ENCODE measurements at places on chromosomes 5 and 9.

DNA sequence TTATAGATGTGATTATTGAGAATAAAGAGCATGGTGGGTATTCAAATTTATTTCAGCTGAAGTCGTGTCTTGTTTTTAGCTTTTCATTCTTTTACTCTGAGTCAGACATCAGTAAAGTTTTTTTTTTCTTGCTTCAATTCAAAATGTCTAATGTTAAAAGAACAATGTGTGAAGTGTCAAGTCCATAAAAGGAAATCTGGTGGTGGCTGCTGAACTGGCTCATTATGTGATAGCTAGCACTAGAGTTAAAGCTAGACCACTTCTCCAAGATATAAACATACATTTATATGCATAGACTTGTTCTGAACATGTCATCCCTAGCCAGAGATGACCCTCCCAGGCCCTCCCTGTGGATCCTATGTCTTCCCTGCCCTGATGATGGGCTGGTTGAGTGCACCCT lies 338.3 kb downstream of the RAB3C start:
- DNase-seq: peak; percentile 47

GRCh38 chr5:15255576-15255975 lies 244.4 kb upstream of the FBXL7 start:
- DNase-seq: peak; percentile 51

- DNase-seq: no peak
Measured at GRCh38 chr5:90562341-90562740, 3.7 kb downstream of the ADGRV1 start.

DNA sequence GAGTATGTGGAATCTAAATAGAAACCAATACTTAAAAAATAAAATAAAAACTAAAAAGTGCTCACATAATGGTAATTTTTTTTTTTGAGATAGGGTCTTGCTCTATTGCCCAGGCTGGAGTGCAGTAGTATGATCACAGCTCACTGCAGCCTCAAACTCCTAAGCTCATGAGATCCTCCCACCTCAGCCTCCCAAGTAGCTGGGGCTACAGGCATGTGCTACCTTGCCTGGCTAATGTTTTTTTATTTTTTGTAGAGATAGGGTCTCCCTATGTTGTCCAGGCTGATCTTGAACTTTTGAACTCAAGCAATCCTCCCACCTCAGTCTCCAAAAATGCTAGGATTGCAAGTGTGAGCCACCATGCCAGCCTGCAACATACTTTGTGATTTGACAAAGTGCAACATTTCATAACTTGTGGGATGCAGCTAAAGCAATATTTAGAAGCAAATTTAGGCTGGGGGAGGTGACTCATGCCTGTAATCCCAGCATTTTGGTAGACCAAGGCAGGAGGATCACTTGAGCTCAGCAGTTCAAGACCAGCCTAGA lies 18.4 kb downstream of the AP3B1 start:
- no peak for DNase-seq

- no peak for DNase-seq
Measured at GRCh38 chr5:56513141-56513540, 280.0 kb upstream of the ANKRD55 start.

GRCh38 chr9:126049088-126049487 lies 277.5 kb upstream of the MVB12B start:
- no peak for DNase-seq

DNA sequence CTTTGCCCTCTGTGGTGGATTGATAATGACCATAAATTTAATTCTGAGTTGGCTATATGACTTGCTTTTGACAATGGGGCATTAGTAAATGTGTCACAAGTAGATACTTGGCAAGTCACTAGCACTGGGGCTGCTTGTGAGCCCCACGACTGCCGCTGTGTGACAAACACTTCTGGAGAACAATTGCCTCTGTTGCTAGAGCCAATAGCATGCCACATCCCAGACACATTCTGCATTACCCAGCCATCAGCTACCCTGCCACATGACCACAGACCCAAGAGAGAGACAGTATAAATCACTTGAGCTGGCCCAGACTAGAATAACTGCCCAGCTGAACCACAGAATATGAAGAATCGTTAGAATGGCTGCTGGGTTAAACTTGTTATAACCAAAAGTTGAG lies 753.2 kb upstream of the DMAC1 start:
- DNase-seq: no peak

- no peak for DNase-seq
Measured at GRCh38 chr5:145945620-145946111, 9.3 kb downstream of the SH3RF2 start.

GRCh38 chr5:90248640-90249039 lies 160.9 kb downstream of the CETN3 start:
- peak; percentile 20 for DNase-seq

- DNase-seq: no peak
Measured at GRCh38 chr9:132744881-132745755, 74.9 kb downstream of the GTF3C4 start.

Measured in choroid plexus epithelial cell (primary cell).